ENCODE measurements at places on chromosomes 7 and 10.

- no peak for DNase-seq
Measured at GRCh38 chr10:5589661-5590511, 65.1 kb downstream of the CALML3 start.

GRCh38 chr10:114937962-114938855 lies at the start of gene TRUB1:
TRUB1 (plus strand) TSS chr10:114938195; CDS start chr10:114938254, 59 bp downstream.
- peak; percentile 91 for DNase-seq

GRCh38 chr10:69734797-69735468 lies 66.8 kb upstream of the COL13A1 start:
- DNase-seq, result no peak

DNA sequence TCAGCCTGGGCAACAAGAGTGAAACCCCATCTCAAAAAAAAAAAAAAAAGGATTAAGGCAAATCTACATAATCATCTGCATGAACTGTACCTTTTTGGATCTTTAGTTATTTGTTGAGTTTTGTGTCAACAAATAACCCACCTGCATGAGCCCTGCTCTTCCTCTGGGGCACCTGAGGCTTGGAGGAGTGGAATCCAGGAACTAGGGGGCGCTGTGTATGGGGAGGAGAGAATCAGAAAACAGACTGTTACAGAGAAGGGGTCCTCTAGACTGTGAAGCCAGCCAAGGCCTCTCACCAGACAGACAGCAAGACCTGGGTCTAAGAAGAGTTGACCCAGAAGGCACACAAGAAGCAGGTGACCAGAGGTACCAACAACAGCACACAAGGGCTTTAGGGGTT lies 682.8 kb upstream of the NRP1 start:
- no peak for DNase-seq

DNA sequence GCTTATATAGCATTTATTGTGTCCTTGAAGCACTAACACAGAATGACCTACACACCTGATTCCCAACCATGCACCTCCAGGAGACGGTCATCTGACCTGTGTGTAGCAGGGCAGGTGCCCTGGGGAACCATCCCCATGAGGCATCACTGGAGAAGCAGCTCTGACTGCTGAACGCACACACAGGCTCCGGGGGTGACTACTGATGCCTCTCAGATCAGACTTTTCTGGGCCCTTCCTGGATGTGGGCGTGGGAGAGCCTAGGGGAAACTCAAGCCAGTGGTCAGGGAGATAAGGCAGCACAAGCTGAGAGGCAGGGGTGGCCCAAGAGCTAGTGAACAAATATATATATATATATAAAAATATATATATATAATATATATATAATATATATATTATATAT lies 37.6 kb downstream of the CPXM2 start:
- DNase-seq, result no peak

DNA sequence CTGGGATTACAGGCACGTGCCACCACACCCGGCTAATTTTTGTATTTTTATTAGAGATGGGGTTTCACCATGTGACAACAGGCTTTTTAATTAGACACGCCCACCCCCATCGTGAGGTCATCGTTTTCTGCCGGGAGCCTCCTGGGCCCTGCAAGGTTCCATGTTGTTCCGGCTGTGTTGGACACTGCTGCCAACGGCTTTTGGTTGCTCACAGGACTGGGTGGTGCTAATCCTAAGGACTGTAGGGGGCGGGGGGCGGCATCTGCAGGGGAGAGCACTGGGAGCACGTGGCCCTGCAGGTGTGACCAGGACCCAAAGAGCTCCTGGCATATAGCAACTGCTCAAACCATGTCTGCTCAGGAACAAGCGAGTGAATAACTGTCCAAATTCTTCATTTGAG lies 29.5 kb upstream of the INSIG1 start:
- no peak for DNase-seq
